GM12892 (cell line): ENCODE measurements at places on chromosomes 5 and 9.

DNA sequence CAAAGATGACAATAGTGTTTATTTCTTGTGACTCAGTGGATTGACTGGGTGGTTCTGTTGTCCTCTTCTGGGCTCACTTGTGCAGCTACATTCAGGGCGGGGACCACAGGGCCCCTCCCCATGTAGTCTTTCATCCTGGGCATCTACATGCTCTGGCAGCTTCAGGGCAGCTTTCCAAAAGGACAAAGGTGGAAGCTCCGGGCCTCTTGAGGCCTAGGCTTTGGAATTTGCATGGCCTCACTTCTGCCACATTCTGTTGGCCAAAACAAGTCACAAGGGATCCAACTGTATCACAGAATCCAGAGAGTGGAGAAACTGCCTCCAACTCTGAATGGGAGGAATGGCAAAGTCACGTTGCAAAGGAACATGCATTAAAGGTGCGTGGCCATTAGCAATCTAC, 64.3 kb downstream of the ARHGAP26 start:
- no peak for DNase-seq

GRCh38 chr9:92954886-92955285, 7.6 kb downstream of the FGD3 start:
- no peak for DNase-seq

DNA sequence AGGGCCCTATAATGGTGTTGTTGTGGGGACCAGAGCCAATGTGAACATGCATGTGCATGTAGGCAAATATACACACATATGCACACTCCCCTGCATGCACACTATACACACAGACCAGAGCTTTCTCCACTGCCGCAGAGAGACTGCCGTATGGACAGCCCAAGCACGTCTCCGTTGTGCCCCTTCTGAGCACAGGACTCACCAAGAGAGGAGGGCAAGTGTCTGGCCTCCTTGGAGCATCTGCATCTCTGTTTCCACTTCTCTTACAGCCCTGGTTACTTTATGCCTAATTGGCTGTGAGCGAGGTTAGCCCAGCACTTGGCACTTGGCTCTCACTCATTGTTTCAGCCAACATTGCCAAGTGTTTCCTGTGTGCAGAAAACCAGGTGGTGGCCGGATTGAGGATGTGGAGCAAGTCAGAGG, 30.4 kb downstream of the CSF2 start:
- DNase-seq: no peak

GRCh38 chr5:87951661-87952060, 317.0 kb downstream of the TMEM161B start:
- DNase-seq: no peak

DNA sequence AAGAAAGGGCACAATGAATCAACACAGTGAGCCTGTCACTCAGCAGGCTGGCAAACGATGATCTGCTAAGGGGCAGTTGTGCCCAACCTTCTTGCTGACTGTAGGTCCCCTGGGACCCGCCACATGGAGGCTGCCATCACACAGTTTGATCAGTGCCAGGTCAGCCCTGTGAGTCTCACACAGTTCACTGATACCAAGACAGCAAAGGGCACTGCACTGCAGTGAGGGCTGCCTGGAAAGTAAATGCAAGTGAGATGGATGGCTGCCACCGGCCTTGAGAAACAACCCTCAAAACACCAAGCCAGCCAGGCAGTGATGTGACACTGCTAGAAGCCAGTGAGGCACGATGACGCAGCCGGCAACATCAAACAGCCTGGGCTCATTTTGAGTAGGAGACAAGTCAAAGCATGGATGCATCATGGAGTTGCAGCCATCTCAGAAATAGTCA, 30.3 kb downstream of the FOXD1 start:
- DNase-seq: no peak
